ENCODE measurements at places on chromosomes 6 and 20.

DNA sequence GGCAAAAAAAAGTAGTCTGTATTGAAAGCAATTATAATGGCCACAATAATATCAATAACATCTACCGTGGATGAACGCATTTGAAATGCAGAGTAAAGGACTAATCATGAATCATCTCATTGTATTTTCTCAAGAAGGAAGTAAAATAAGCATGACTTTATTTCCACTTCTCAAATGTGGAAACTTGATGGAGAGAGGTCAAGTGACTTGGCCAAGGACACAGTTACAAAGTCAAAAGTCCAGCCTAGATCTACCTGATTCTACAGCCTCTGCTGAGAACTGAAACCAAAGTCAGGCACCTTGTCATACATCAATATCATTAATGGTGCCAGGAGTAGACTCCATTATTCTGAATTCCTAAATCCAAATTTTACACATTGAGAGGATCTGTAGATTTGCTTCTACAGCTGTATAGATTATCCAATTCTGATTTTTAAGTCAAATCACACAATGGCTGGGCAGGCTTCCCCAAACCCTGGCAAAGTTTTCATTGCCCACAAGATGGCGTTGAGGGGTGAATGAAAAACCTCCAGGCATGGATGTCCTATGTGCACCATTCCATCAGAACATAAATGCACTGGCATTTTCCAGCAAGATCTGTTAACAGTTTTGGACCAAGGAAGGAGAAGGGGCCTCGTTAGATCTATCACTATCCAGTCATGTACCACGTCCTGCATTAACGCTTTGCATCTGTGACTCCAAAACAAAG, 423.1 kb downstream of the MAFB start:
- DNase-seq: no peak

GRCh38 chr6:3372912-3373554, 83.8 kb downstream of the SLC22A23 start:
- no peak for DNase-seq

DNA sequence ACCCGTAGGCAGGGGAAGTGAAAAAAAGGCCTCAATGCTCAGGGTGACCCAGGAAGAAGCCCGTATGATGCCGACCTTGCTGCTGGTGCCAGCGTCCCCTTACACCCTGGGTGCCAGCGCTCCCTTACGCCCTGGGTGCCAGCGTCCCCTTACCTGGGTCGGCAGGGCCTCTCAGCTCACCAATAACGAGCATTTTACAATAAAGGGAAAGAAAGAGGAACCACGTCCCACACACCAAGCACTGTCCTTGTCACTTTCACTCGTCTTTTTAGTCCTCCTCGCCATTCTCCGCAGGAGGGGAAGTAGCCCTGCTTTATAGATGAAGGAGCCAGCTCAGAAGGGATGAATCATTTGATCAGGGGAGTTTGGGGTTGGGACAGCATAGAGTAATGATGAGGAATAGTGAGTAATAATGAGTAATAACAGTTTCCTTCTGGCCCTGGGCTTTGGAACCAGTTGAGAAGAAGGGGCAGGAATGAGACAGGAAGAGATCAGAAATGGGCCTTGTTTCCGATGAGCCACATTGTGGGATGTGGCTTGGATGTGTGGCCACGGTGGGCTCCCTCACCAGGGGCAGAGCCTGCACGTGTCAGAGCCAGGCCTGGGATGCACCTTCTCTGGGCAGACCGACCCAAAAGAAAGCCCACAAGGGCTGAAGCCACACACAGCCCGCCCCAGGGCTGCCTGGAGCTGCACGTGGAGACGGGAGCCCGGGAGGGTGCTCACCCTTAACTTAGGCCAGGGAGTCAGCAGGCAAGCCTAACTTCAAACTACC, 75.7 kb downstream of the SYNJ2 start:
- DNase-seq: no peak

DNA sequence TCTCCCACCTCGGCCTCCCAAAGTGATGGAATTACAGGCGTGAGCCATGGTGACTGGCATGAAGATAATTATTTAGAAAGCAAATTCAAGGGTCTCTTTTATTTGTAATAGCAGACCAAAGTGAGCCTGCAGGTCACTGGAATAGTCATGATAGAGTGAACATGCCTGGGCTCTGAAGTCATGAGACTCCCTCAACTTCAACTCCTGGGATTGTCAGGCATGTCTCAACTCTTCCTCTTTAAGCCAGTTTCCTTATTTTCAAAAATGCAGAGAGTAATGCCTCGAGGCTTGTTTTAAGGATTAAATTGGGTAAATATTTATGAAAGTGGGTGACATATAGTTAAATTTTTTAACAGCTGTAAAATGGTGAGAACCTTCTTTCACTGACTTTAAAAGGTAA, 22.7 kb upstream of the HECA start:
- DNase-seq: no peak

DNA sequence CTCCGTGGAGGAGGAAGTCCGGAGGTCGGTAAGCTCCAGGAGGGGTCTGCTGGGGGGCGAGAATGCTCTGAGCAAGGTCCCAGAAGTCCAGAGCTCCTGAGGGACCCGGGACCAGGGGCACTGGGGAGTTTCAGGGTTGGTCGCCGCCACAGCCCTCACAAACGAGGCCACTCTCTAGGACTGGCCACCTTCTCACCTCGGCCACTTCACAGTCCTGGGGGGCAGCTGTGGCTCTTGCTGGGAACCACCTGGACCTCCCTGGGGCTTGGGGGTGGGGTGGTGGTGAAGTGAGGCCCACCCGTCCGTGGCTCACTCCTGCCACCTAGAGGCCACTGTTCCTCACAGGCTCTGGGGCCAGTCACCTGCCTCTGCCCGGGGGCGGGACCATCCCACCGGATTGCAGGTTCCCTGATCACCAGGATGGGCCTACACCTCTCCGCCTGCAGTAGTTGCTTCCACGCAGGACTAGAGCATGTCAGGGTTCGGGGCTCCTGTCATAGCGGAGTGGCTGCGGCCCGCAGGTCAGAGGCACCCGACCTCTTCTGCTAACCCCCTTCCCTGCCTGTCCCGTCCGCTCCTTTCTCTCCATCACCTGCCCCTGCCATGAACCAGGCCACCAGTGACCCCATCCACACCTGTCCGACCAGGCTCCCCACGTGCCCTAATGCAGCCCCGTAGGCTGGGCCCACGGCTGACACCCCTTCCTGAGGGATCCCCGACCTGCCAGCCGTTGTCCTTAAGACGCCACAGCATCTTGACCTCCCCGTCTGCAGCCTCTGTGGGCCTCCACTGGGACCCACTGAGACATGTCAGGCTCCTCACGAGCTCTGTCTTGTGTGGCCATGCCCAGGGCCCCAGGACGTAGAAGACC, 5.1 kb upstream of the TCEA2 start:
- DNase-seq: no peak

GRCh38 chr6:6966127-6966526, 141.6 kb upstream of the RREB1 start:
- DNase-seq: no peak

- DNase-seq: no peak
Measured at GRCh38 chr20:58570204-58570859, 55.1 kb upstream of the APCDD1L start.

- no peak for DNase-seq
Measured at GRCh38 chr20:3283222-3283820, 44.3 kb upstream of the SLC4A11 start.

DNA sequence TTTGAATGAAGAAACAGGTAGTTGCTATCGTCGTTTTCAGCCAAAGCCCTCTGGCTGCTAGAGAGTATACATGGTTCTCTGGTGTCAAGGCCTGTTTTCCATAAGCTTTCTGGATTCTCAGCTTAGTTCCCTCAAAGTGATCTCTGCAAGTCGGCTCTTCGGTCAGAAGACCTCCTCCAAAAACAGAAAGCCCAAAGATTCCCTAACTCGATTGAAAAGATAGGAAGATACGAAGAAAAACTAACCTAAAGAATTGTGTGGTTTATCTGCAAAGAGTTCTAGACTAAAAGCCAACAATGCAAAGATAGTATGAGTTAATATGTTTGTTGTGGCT, 545 bp upstream of the ASCC3 start:
- DNase-seq: no peak

Data from vagina (tissue), 2 donors.